Memory B cell (primary cell): ENCODE measurements at places on chromosomes 1 and 21.
A peak's percentile ranks its signal among the peaks of the same experiment; 100 is the strongest.

DNA sequence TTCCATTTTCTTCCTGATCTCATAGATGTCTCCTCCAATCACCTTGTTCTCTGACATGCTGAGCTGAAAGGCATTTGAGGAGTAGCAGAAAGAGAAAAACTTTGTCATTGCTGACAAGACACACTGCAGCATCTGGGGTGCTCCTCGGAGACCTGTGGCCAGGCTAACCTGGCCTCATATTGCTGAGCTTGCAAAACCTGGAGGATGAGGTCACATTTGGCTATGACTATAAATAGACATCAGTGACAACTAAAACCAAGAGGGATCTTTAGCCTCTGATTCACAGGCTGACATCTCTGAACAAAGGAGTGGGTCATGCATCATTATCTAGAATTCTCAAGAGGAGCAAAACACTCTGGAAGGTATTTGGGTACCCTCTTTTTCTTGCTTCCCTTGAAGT lies 83.7 kb downstream of the PROX1 start:
- peaks cover 3% of the 10 kb centered on the region for H3K4me1 ChIP-seq
- DNase-seq: no peak
- no peaks in the 10 kb centered on the region for H3K36me3 ChIP-seq

DNA sequence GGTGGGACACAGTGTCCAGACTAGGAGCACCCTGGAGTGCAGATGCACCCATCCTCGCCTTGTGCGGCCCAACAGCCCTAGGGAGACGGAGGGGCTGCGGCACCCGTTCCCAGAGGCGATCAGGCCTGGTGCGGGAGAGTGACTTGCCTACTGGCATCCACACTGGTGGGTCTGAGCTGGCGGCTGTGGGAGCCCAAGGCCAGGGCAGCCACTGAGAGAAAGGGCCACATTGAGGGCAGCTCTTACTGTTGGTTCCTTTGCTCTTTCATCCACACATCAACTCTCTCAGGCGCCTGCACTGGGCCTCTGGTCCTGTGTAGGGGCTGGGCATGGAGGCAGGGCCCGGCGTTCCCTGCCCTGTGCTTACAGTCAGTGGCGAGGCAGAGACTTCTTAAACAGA lies 8.6 kb downstream of the PODN start:
- no peaks in the 10 kb centered on the region for H3K4me1 ChIP-seq
- H3K4me3 ChIP-seq: no peak overlapping the region
- no peak overlapping the region for H3K27ac ChIP-seq
- H3K27me3 ChIP-seq: peaks cover 12% of the 10 kb centered on the region
- DNase-seq: no peak

GRCh38 chr1:65104854-65105534 lies 43.0 kb upstream of the AK4 start:
- H3K27ac ChIP-seq: no peak overlapping the region
- peaks cover 2% of the 10 kb centered on the region for H3K36me3 ChIP-seq
- peaks cover 12% of the 10 kb centered on the region for H3K27me3 ChIP-seq
- H3K4me1 ChIP-seq: no peaks in the 10 kb centered on the region
- no peak overlapping the region for H3K4me3 ChIP-seq

GRCh38 chr1:198598796-198599321 lies 40.0 kb upstream of the PTPRC start:
- H3K27me3 ChIP-seq: no peaks in the 10 kb centered on the region
- DNase-seq: peak; percentile 66
- peaks cover 56% of the 10 kb centered on the region for H3K4me1 ChIP-seq
- H3K4me3 ChIP-seq: peak overlapping the region; percentile 89
- H3K36me3 ChIP-seq: peaks cover 17% of the 10 kb centered on the region

DNA sequence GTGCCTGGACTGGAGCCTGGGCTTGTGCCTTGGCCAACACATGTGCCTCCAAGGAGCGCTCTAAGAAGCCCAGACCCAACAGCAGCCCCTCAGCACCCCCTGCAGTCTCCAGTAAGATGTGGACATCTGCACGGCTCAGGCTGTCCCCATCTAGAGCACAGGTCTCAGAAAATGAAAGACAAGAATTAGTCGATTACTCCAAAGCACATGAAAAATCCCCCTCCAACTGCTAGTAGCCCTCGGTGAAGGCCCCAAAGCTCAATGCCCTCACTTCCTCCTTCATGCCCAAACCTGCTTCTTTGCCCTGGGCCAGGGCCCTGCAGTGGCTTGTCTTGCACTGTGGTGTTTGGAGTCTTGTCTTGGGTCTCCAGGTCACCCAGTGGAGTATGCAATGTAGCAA lies 21.9 kb upstream of the ERO1B start:
- no peak overlapping the region for H3K4me3 ChIP-seq
- no peak overlapping the region for H3K27ac ChIP-seq
- H3K4me1 ChIP-seq: peaks cover 3% of the 10 kb centered on the region
- H3K36me3 ChIP-seq: no peaks in the 10 kb centered on the region
- DNase-seq: no peak
- H3K27me3 ChIP-seq: peaks cover 2% of the 10 kb centered on the region

DNA sequence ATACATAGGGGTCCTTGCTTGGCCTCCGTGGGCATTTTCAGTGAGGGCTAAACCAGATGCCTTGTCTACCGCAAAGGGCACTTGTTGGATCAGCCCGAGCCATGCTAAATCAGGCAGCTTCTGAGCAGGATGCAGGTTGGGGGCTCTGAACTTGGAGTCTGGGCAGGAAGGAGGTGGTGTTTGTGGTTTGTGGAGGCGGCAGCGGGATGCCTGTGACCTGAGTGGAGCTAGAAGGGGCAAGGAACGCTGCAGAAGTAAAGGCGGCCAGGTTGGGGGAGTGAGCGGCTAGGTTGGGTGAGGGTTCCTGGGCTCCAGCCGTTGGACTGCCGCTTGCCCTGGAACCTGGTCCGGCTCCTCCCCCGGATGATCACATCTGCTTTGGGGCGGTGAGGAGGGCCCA lies 183.9 kb downstream of the CAMTA1 start:
- H3K27ac ChIP-seq: no peak overlapping the region
- H3K36me3 ChIP-seq: no peaks in the 10 kb centered on the region
- peaks cover 4% of the 10 kb centered on the region for H3K4me1 ChIP-seq
- peaks cover 36% of the 10 kb centered on the region for H3K27me3 ChIP-seq
- DNase-seq: no peak
- H3K4me3 ChIP-seq: no peak overlapping the region

- no peak for DNase-seq
- no peaks in the 10 kb centered on the region for H3K4me1 ChIP-seq
- H3K36me3 ChIP-seq: no peaks in the 10 kb centered on the region
- peaks cover 2% of the 10 kb centered on the region for H3K27me3 ChIP-seq
- no peak overlapping the region for H3K27ac ChIP-seq
- no peak overlapping the region for H3K4me3 ChIP-seq
Observed at GRCh38 chr1:5157175-5157574, 502.8 kb downstream of the AJAP1 start.

- H3K4me1 ChIP-seq: peaks cover 17% of the 10 kb centered on the region
- DNase-seq: no peak
- no peak overlapping the region for H3K27ac ChIP-seq
Observed at GRCh38 chr1:221097479-221098281, 218.4 kb downstream of the HLX start.

DNA sequence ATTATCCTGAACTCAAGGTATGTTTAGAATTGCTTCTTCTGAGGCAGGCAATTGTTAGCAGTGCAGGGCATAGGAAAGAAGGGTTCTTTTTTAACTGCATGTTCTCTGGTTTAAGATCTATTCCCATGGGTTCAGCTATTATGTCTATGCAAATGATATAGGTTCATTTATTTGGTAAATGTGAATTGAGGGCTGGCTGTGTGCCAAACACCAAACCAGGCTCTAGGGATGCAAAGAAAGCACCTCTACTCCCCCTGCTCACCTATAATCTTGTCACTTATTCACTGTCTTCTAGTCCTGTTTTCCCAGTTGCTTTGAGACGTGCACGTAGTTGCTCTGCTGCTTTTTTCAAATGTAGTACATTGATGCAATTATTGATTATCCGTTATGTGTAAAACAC lies 691 bp upstream of the KIFAP3 start:
- H3K36me3 ChIP-seq: peaks cover 2% of the 10 kb centered on the region
- DNase-seq: no peak
- peak overlapping the region; percentile 67 for H3K27ac ChIP-seq
- H3K27me3 ChIP-seq: no peaks in the 10 kb centered on the region
- H3K4me3 ChIP-seq: peak overlapping the region; percentile 91
